ENCODE measurements at places on chromosomes 1 and 21.

DNA sequence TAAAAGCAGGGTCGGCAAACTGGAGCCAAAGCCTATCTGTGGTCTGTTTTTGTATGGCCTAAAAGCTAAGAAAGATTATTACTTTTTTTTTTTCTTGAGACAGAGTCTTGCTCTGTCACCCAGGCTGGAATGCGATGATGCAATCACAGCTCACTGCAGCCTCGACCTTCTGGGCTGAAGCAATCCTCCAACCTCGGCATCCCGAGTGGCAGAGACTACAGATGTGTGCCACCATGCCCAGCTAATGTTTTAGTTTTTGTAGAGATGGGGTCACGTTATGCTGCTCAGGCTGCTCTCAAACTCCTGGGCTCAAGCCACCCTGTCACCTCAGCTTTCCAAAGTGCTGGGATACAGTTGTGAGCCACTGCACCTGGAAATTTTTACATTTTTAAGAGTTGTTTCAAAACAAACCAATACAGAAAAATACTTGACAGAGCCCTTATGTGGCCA lies 6.5 kb upstream of the GLRX2 start:
- DNase-seq = no peak

GRCh38 chr1:214678386-214678785 lies 75.4 kb downstream of the CENPF start:
- DNase-seq = no peak

DNA sequence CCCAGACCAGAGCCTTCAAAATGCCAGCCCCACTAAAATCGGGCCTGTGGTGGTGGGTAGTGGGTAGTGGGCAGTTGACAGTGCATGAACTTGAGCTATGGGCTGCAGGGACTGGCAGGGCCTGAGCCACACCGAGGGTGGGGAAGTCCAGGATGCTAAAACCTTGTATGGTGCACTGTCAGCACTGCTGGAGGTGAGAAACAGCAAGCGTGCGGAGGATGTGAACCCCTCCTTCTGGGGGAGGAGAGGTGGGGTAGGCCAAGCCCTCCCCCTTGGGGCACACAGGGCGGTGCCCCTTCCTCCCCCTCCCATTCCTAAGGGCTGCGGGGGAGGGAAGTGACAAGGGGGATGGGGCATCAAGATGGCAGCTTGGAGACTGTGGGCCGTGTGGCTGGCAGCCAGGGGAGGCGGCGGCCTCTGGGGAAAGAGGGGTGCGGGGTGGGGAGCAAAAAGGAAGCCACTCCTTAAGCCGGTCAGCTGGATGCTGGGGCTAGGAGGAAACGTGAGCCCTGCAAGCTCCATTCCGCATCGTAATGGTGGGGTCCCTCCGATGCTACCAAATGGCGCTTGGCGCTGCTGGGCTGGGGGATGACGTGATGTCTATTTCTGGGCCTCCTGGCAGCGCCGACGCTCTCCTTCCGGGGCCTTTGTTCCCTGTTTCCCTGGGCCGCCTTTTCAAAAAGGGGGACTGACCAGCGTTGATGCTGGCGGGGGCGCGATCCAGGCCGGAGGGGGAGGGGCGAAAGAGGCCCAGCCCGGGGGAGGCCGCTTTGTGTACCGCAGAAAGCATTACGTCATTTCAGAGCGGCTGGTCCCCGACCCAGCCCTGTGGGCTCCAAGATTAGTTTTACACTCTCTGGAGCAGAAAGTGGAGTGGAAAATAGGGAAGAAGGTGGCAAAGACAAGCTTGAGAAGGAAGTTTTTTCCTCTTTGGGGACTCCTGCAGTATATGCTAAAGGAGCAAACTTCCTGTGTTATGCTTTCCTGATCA lies 809 bp downstream of the SYT11 start:
- peak; percentile 86 for DNase-seq

DNA sequence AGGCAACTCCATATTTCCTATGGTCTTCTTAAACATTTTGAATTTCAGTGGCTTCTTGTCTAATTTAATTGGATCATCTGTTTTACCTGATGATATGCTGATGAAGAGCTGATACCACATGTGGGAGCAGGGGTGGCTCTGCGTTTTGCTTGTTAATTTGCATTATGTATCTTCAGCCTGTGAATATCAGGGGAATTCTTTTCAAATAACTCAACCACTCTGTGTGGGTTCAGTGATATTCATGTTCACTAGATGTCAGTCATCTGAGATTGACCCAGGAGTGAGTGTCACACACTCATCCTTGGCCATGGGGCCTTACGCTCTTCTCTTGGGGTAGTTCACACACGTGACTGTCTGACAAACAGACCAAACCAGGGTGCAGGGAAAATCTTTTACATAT lies 83.0 kb downstream of the FCRL5 start:
- no peak for DNase-seq

DNA sequence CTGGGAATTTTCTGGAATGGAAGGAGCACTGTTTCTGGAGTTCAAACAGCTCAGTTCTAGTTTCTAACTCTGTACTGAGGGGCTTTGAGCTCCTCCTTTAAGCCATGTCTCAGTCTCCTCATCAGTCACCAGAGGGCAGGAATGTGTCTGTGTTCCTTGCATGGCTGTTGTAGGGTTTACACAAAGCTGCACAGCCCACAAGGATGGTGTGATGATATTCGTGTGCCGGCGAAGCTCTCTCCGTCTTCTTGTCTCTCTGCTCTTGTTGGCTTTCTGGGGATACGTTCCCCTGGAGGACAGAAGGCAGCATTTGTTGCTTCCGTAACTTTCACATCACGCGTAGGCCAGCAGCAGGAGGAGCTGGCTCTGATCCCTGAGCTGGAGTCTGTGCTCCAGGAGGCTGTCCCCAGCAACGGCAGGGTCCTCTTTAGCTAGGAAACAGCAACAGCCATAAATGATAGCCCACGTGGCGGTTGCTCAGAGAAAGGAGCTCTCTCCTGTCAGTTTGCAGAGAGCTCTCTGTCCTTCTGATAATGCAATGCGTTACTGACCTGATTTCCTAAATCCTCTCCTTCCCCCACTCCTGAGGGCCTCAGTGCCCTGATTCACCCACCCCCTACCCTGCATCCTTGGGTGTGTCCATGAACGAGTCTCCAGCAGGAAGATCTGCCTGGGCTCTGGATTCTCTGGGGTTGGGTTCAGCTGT lies 189.2 kb upstream of the VAMP3 start:
- DNase-seq = no peak
